ENCODE measurements at places on chromosomes 2 and 18.

GRCh38 chr2:29520001-29520400 lies 401.4 kb downstream of the ALK start:
- peak; percentile 49 for DNase-seq

DNA sequence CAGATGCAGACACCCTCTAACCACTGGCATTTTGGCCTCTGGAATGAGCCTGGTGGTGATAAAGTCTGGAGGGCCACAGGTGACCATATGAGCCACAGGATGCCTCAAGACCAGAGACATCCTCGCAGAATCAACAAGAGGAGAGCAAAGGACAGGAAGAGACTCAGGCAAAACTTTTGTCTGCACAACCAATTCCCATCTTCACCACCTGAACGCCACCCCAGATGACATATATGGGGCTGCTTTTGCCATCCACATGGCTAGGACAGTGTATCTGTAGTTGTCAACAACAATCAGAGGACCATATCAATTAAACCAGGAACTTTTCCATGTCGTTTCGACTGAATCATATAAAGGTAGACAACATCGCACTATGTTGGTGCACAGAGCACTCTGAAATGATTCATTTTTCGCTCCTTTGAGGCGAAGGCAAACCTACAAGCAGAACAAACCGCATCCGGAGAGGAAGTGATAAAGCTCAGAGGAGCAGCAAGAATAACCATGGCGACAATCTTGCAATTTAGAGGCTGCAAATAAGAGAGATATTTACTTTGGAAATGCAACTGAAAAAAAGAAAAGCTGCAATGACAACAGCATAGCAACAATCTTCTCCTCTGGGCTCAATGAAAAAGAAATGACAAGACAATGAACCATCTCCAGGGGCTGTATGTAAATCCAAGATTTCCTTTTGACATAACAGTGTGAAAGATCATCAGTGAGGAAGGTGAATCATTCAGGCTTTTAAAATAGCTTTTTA lies 204.5 kb downstream of the ARL4C start:
- DNase-seq, result no peak

- peak; percentile 88 for DNase-seq
Measured at GRCh38 chr2:224869601-224870233, 153.6 kb upstream of the CCDC195 start.

- DNase-seq, result no peak
Measured at GRCh38 chr18:55522011-55522410, 66.0 kb downstream of the TCF4 start.

DNA sequence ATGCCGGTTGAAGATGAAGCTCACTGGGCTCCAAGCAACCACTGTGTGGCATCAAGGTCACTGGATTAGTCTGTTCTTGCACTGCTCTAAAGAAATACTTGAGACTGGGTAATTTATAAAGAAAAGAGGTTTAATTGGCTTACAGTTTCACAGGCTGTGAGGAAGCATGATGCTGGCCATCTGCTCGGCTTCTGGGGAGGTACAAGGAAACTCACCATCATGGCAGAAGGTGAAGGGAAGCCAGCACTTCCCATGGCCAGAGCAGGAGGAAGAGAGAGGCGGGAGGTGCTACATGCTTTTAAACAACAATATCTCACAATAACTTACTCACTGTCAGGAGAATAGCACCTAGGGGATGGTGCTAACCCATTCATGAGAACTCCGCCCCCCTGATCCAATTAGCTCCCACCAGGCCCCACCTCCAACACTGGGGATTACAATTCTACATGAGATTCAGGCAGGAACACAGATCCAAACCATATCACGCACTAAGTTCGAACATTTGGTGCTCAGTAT lies 109.7 kb upstream of the MGAT5 start:
- DNase-seq, result no peak

- DNase-seq, result peak; percentile 32
Measured at GRCh38 chr2:108922141-108922915, 66.7 kb downstream of the EDAR start.

GRCh38 chr2:10036095-10036884 lies 7.1 kb upstream of the KLF11 start:
- DNase-seq, result peak; percentile 31

DNA sequence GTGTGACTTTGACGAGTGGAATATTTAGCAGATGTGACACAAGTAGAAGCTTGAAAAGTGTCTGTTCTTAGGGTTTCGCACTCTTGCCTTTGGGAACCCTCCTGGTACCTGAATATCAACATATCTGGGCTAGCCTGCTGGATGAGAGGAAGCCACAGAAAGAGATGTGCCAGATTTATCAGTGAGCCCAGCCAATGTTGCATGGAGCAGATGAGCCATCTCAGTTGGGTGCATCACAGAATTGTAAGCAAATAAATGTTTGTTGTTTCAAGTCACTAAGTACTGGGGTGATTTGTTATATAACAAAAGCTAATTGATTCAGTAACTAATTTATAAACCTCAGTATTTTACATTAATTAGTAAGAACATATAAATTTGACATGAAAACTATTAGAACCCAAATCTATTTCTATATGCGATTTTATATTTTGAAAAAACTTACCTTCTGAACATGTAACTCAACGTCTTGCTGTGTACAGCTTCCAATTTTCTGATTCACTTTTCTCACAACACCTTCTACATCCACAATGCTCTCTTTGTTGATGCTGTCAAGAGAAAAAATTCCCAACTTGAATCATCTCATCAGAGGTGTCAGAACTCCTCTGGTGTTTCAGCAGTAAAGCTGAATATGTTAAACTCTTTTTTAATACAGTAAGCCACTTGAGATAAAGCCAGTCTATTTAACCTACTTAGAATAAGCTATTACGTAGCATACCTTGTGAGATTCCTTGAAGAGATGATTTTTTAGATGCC lies 42.3 kb downstream of the DARS1 start:
- DNase-seq, result no peak

DNA sequence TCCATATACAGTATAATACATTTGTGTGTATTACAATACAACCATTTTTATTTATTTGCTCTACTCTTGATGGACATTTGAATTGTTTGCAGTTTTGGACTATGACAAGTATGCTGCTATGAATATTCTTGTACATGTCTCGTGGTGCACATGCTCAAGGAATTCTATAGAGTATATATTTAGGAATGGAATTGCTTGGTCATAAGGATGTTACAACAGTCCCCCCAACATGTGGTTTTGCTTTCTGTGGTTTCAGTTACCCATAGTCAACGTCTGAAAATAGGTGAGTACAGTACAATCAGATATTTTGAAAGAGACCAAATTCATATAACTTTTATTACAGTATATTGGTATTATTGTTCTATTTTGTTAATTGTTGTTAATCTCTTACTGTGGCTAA lies 24.1 kb upstream of the PLEKHM3 start:
- DNase-seq, result no peak

DNA sequence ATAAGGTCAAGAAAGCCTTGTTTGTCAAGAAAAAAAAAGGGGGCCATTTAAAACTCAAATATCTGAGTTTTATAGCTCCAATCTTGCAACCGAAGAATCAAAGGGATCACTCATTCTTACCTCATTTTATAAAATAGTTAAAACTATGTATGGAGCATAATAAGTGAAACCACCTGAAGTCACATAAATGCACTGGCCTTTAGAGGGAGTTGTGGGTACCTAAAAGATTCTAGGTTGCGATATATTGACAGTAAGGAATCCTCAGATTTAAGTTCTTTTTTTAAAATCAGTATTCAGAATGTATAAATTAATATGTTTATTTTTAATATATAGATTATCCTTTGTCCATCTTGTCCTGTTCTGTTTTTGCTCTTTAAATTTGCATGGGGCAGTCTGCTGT lies 3.4 kb downstream of the ARHGAP28 start:
- DNase-seq, result no peak

- no peak for DNase-seq
Measured at GRCh38 chr2:169073963-169074751, 4.8 kb downstream of the DHRS9 start.

- DNase-seq, result peak; percentile 3
Measured at GRCh38 chr18:54607213-54608027, 16.4 kb downstream of the DYNAP start.

DNA sequence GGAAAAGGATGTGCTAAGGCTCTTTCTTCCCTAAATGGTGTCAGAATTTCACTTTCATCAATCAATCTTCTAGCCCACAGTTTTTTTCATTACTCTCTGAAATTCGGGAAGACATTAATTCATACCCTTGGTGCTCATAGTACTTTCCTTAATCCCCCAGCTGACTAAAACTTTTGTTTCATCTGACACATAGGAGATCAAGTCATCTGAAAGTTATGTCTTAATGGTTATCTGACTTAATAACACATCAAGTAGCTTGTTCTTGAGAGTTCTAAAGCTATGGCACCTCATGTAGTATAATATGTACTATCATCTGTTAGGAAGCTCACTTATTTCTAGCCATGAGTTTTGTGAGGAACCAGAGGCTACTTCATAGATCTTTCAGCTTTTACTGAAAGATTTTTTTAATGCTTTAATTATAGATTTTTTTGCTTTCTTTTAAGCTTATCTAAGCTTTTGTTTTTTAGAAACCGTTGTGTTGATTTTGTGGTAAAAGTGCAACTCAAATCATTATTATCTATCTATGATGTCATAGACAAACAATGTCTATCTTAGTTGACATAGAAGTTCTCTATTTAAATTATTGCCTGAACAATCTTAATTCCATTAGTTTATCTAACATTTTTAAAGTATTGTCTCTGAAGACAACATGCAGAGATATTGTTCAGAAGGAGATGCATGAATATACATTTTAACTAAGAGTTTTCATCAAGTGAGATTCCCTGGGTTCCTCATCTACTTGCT lies 93.6 kb upstream of the UBXN4 start:
- DNase-seq, result no peak

- peak; percentile 98 for DNase-seq
Measured at GRCh38 chr2:225091336-225091735, 49.1 kb upstream of the DOCK10 start.

GRCh38 chr2:62199392-62200125 lies 3.6 kb downstream of the B3GNT2 start:
- DNase-seq, result no peak

DNA sequence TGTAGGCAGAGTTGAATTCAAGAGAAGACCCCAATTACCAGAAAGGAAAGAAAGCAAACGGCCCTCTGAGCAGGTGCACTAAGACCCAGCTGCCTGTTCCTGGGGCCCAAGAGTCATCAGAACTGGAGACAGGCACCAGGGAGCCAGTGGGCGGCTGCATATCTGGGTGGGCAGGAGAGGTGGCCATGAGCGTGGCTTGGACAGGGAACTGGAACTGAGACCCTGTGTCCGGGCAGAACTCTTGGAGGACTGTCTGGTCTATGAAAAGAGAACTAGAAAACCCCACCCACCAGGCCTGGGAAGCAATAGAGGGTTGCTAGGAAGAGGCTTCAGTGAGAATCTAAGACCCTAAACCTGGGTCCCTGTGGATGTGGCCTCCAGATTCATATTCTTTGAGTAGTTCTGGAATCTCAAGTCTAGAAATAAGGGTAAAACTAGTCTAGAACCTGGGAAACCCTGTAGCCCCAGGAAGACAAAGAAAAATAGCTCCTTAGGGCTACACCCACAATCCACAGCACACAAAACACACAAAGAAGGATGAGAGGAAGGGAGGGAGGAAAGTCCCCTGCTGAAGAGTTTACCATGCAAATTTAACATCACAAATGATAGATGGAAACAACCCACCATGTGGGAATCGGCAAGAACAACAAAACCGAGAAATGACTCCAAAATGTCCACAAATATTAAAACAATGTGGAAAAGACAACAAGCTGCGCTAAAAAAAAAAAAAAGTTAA lies 147.0 kb downstream of the HDAC4 start:
- no peak for DNase-seq

DNA sequence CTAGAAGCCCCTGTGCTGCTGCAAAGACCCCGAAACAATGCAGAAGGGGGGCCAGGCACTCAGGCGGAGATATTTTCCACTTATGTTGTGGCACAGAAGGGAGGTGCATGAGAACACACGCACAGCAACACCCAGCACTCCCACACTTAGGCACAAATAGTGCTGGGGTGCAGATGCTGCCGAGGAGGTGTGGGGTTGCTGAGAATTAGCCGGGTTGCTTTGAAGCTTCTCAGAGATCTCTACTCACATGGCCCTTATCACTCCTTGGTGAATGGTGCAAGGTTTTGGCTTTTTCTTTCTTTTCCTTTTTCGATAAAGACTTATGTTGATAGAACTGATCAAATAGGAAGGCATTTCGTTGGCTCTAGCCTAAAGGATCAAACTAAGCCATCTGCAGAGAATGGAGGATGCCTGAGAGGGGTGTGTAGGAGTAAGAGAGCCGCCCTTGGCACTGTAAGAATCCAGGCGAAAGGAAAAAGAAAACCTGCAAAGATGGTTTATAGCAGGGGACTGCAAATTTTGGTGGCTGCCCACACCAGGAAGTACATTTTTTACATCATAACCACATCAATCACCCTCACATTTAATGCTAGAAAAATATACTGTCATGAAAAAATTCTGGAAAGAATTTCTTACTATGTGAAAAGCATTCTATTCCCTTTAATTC lies 27.9 kb upstream of the FHL2 start:
- DNase-seq, result no peak

DNA sequence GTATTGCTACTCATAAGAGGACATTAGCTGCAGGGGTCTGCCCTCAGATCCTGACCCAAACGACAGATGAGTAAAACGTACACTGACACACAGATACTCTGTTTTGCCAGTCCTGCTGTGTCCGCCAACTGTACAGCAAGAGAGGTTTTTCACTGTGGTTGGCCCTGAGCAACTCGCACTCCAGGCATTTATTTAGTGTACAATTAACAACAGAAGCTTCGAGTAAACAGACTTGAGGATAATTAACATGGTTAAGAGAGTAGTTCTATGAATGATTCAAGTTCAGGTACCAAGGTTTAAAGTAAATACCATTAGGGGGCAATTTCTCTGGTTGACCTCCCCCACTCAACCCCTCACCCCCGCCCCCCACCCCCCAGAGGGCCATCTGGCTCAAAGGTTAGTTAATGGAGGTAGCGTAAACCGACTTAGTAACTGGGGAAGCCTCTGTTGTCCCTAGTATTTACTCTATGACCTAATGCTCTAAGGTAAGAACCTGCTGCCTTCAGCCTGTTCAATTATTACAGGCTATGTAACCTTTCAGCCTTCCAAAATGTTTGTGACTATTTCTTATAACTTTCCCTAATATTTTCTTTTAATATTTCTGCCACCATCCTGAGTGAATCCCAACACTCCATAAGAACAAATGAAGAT lies 103.9 kb upstream of the XIRP2 start:
- no peak for DNase-seq

- no peak for DNase-seq
Measured at GRCh38 chr18:45039376-45039775, 358.7 kb downstream of the SETBP1 start.

DNA sequence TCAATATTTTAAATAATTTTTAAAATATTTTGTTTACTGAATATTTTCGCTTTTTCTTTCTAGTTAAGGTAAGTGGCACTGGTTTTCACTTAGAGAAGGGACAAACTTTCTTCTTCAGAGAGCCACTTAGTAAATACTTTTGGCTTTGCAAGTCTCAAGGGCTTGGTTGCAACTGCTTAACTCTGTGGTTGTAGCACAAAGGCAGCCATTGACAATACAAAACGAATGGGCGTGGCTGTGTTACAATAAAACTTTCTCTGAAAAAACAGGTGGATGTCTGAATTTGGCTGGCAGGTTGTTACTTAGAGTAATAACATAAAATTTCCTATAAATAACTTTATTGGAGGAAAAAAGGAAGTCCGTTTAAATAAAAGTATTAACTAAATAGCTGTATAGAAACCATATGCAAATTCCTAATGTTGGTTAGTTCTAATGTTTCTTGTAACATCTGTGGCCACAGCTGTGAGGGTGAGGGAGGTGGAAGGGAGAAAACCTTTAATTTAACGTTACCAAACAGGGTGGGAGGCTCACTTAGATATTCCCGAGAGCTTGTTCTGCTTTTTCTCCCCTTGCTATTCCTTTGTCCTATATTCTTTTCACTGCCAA lies 62.4 kb upstream of the TNP1 start:
- no peak for DNase-seq
